HT1080 (cell line): ENCODE measurements at places on chromosomes 4 and X. TPM values are rescaled to one million over a fixed set of nuclear protein-coding genes. Genes with fewer than 3 reads are reported as not detected.

DNA sequence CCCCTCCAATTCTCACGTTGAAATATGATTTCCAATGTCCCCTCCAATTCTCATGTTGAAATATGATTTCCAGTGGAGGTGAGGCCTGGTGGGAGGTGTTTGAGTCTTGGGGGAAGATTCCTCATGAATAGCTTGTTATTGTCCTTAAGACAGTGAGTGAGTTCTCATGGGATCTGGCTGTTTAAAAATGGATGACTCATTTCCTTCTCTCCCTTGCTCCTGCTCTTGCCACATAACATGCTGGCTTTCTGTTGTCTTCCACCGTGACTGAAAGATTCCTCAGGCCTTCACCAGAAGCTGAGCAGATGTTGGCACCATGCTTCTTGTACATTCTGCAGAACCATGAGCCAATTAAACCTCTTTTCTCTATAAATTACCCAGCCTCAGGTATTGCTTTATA is 346.8 kb upstream of the TECRL start:
- DNase-seq, result peak; percentile 91

Gene SATL1
- not detected in 2 replicates for total RNA-seq

Gene APBB2
- 50.4 and 53.2 TPM in 2 replicates for total RNA-seq

Gene ARHGAP36
- not detected in 2 replicates for total RNA-seq

Gene GABRG1
- not detected in 2 replicates for total RNA-seq

- no peak for DNase-seq
Observed at GRCh38 chr4:141620715-141621114, 15.7 kb upstream of the IL15 start.

GRCh38 chrX:45803383-45803921 is 602.8 kb upstream of the DIPK2B start:
- DNase-seq, result peak; percentile 96

Gene SMR3B
- not detected in 2 replicates for total RNA-seq

Gene PPEF2
- total RNA-seq, result not detected in 2 replicates

GRCh38 chrX:104098919-104099318 is 13.4 kb upstream of the ZCCHC18 start:
- DNase-seq, result no peak

DNA sequence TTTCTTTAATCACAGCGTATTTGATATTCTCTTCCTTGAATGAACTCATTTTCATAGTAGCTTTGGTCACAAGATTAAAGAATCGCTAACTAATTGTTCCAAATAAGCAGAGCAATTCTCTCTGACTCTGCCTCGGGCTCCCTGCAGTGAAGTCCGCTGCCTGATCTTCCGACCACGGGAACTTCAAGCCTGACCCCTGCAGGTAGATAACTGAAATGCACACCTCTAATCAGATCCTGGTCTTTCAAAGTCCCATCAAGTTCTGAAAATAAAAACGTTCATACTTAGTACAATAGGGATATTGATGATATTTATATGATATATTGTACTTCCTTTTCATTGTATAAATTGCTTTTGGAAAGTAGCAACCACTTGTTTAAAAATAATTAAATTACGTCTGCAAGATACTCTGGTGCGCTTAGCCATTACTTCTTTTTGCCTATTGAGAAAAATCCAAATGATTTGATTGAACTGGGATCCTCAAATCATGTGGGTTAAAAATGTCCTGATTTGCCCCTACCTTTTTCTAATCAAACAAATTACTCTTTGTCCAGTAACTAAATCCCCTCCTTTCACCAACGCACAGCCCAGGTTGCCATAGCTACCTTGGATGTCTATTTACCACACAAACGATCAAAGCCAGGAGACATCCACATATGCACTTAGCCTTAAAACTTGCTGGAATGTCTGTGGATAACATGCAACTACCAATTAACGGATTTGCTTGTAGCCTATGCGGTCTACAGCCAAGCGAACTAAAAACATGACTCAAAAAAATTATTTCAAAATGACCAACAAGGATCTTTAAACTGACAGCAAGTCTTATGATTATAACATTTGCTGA is 4.2 kb downstream of the MID1 start:
- no peak for DNase-seq

DNA sequence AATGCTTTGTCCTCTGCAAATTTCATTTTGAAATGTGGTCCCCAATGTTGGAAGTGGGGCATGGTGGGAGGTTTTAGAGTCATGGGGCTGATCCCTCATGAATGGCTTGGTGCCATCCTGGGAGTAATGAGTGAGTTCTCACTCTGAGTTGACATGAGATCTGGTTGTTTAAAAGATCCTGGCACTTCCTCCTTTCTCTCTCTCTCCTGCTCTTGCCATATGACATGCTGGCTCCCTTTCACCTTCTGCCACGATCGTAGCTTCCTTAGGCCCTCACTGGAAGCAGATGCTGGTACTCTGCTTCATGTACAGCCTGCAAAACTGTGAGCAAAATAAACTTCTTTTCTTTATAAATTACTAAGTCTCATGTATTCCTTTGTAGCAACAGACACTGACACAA is 262.0 kb downstream of the IL15 start:
- no peak for DNase-seq

DNA sequence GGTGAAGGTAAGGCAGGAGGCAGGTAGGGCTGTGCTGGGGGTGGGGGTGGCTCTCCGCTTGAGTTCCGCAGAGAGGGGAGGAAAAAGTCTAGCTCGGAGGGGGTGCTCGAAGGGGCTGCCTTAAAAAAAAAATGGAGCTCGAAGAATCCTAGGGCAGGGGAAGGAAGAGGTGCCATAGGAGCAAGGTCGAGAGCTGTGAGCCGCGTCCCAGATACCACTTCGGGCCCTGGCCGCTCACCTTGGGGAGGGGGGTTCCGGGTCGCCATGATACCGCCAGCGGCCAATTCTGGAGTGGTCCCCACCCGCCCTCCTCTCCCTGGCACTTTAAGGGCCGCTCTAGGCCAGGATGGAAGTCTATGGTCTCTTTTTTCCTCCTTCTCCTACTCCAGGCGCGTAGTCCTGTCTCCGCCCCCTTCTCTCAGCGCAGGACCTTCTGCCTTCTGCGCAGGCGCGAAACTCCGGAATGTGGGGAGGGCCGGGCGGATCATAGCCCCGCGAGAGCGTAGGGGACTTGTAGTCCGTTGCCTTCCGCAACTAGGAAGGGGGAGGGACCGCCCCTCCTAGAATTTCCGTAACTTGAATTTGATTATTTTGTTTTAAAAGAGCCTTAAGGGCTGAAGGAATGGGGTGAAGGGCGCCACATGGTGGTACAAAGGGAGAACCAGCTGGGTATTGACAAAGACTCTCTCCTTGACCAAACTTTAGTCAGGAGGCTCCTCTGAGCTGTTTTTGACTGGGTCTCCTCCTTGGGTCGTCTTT is at the start of gene FUNDC1:
Gene FUNDC1, minus strand, starts transcription at position 293 of the 759 bp plus-strand sequence. Its CDS starts 27 bp downstream, at position 266.
- peak; percentile 95 for DNase-seq

- no peak for DNase-seq
Observed at GRCh38 chrX:52830551-52830950, 19.5 kb downstream of the XAGE5 start.

DNA sequence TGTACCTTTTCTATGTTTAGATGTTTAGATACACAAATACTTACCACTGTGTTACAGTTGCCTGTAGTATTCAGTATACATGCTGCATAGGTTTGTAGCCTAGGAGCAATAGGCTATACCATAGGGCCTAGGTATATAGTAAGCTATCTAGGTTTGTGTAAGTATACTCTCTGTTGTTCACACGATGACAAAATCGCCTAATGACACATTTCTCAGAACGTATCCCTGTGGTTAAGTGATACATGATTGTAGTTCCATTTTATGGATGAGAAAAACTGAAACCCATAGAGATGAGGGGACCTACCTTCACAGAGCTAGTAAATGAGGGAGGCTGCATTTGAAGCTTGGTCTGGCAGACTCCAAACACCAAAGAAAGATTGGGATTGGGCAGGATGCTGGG is 79.4 kb upstream of the EFNB1 start:
- DNase-seq, result no peak

- no peak for DNase-seq
Observed at GRCh38 chr4:36242629-36243354, 1.5 kb downstream of the ARAP2 start.

- DNase-seq, result no peak
Observed at GRCh38 chrX:121761845-121762244, 714.4 kb downstream of the GLUD2 start.

GRCh38 chr4:16026160-16026761 is 57.6 kb downstream of the PROM1 start:
- DNase-seq, result peak; percentile 28

Gene AKAP14
- not detected in 2 replicates for total RNA-seq

GRCh38 chrX:135425026-135425965 is 3.6 kb downstream of the SMIM10L2A start:
- DNase-seq, result no peak
